ENCODE measurements at places on chromosomes 6 and 20.
A peak's percentile ranks its signal among the peaks of the same experiment; 100 is the strongest.

GRCh38 chr20:39248171-39248861 is 286.2 kb downstream of the DHX35 start:
- no peak for DNase-seq

DNA sequence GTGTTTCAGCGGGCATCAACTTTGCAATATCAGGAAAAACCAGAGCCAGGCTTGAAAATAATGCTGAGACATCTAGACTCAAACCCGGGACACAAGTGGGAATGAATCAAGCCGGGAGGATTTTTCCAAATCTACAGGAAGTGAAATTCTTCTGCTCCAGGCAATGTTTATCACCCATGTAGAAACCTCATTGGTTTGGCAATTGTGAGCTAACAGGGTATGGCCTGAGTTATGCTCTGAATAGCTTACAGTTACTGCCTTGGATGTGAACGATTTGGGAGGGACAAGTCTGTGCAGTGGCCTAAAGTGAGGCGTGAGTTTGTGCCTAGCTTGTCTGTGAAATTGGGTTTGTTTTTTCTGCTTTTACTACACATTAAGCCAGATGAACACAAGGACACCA is 87.4 kb downstream of the PCSK2 start:
- DNase-seq = no peak

- DNase-seq = no peak
These were observed 29.6 kb downstream of the RGS17 start for GRCh38 chr6:153101461-153101860.

GRCh38 chr6:106574741-106575458 is 54.4 kb downstream of the RTN4IP1 start:
- no peak for DNase-seq

DNA sequence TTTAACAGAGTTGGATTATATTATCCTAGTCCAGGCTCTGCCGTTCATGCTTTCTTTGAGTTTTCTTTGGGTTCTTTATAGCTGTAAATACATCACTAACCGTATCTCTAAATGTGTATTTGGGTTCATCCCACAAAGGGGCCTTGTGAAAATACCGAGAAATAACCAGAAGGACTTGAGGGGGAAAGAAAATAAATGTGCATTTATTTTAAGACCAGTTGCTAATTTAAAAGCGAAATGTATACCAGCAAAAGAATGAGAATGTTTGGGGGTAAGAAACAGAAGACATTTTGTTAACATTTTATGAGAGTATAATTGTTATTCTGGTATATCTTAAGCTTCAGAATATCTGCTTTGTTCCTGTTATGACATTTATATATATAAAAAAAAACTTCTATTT is 38.9 kb downstream of the LRRN4 start:
- DNase-seq = no peak

DNA sequence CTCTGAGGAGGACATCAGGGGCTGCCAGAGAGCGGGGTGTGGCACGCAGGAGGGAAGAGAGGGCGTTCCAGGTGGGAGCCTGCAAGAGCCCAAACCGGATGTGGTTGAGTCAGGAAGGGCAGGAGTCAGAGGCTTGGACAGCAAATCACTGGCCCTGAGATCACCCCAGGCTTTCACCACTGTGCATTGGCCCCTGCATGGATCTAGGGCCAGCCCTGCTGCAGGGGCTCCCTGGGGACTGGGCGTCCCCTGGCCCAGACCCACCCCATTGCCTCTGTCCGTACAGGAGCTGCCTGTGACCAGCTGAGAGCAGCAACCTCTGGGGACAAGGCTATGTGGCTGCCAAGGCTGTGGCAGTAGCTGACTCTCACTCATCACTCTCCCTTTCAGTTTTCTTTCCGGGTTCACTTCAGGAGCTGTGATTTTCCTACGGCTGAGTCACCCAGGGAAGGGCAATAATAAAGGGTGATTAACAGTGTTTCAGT is 33.9 kb downstream of the KCNK17 start:
- DNase-seq = no peak

DNA sequence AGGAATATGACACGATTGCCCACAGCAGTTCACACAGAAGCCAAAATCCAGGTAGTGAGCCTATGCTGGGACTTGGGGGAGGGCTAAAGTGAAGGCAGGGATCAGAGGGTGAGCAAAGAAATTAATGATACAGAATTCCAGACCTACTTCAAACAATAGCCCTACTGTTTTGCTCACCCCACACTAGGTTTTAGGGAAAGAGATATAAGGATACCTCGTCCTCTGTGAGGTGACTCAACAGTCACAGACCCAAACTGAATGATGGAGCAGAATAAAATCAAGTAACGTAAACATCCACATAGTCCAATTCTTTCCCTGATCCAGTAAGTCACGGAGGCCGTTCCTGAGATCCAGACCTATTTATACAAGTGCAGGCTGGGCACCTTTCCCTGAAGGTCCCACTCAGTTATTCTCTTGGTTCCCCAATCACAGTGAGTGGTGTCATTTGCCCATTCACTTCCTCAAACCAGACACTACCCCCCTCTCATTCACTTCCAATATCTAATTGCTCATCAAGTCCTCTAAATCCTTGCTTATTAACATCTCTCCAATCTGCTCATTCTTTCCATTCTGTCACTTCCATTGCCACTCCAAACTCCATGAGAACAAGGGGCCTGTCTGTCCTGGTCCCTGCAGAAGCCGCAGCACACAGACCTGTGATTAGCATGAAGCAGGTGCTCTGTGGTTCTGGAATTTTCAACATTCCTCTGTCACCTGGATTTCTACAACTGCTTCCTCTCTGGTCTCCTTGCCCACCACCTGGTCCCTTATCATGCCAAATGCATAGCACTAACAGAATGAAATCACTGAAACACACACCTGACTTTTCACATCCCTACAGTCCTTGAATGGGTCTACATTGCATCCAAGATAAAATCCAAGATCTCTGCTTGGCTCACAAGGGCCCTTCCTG is 55.9 kb downstream of the ATXN1 start:
- DNase-seq = no peak

GRCh38 chr20:22582964-22583772 is 1.2 kb downstream of the FOXA2 start:
- DNase-seq = no peak

GRCh38 chr20:23412026-23412425 is 9.3 kb downstream of the NAPB start:
- DNase-seq = no peak

DNA sequence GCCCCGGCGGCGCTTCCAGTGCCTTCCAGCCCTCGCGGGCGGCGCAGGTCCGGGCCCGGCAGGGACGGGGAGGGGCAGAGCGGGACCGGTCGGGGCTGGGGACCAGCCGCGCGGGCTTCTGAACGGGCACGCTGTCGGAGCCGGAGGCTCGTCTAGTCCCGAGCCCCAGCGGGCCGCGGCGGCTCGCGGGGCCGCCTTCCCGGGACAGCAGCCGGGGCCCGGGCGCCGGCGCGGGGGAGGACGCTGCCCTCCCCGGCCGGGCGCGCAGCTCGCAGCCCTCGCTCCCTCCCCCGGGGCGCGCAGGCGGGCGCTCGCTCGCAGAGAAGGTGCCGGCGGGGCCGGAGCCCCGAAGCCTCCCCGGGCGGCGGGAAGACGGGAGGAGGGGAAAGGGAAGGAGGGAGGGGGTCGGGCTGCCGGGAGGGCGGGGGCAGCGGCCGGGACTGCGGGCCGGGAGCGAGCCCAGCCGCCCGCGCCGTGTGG is 696 bp upstream of the SIRPA start:
- DNase-seq = peak; percentile 60

DNA sequence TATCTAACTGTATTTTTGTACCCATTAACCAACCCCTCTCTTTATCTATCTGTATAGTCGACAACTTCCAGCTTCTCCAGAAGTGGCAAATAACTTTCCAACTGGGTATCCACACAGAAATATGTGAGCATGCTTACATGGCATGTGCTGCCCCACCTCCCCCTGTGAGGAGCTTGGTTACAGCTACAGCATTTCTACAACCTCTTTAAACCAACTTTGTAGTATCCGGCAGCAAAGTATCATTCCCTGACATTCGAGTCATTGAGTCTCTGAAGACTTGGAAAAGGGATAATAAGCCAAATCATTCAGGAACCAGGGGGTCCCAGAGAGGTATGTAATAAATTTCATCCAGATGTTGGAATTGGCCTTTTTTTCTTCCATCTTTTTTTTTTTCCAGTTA is 48.2 kb upstream of the ASIP start:
- DNase-seq = no peak

DNA sequence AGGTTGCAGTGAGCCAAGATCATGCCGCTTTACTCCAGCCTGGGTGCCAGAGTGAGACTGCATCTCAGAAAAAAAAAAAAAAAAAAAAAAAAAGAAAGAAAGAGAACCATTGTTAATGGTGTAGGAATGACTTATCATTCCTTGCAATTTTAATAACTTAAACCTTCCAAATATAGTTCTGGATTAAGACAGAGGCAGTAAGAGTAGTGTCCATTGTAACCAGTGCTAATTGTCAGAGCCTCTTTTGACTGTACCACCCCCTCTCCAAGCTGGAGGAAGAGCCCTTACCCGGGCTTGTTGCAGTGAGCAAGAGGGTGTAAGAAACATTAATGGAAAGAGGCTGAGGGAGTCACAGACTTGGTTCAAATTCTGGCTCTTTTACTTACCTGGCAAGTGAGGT is 53.8 kb downstream of the SASH1 start:
- no peak for DNase-seq

DNA sequence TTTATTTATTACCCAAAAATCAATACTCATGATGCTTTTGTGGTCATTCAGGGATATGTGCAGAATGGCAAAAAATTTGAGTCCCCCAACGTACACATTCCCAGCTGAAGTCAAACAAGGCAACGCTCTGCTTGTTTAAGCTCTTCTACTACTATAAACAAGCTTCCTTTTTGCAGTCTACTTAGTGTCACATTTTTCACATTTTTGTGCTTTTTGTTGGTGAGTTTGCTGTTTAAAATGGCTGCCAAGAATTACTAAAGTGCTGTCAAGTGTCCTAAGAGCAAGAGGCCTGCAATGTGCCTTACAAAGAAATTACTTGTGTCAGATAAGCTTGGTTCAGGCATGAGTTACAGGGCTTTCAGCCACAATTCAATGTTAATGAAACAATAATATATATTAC is 2.1 kb downstream of the WFDC8 start:
- no peak for DNase-seq

- DNase-seq = peak; percentile 32
These were observed 145.6 kb upstream of the MANEA start for GRCh38 chr6:95431637-95432228.

- DNase-seq = no peak
These were observed 33.2 kb downstream of the HMGCLL1 start for GRCh38 chr6:55545791-55546190.

GRCh38 chr20:47669152-47669425 is 116.2 kb downstream of the SULF2 start:
- DNase-seq = no peak

DNA sequence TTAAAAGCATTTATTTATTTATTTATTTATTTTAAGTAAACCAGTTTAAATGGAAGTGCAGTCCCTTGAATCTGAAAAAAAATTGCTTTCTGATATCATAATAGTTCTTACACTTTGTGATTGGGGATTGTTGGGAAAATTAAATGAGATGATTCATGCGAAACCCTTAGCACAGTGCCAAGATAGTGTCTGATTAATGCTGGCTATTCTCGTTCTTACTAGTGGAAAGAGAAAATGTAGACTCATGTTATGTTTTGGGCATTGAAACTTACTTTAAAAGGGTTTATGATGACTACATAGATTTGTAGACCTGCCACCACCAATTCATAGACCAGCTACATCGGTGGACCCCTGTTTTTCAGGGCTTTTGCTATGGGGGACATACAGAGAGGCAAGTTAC is 229.2 kb upstream of the ZFP64 start:
- DNase-seq = no peak
